Hepatocyte (in vitro differentiated cells): ENCODE measurements at places on chromosomes 6 and 20. TPM values are rescaled to one million over a fixed set of nuclear protein-coding genes. Genes with fewer than 3 reads are reported as not detected.

TBP gene
- total RNA-seq, result 15.5 and 22.8 TPM in 2 replicates

MCHR2 gene
- total RNA-seq, result 0.27 TPM in 1 of 2 replicates, not detected in the other

RPP40 gene
- 6.3 and 24.8 TPM in 2 replicates for total RNA-seq

SLC35D3 gene
- not detected in 2 replicates for total RNA-seq

EPB41L2 gene
- total RNA-seq, result 35.8 and 45.5 TPM in 2 replicates

NOTCH4 gene
- total RNA-seq, result 3.6 and 5.0 TPM in 2 replicates

- peak; percentile 54 for DNase-seq
- no peaks in the 10 kb centered on the region for H3K27me3 ChIP-seq
- H3K27ac ChIP-seq, result no peak overlapping the region
- no peaks in the 10 kb centered on the region for H3K4me1 ChIP-seq
- H3K4me3 ChIP-seq, result no peak overlapping the region
- no peaks in the 10 kb centered on the region for H3K36me3 ChIP-seq
Observed at GRCh38 chr6:123323452-123324329, 313.1 kb downstream of the TRDN start.

DNA sequence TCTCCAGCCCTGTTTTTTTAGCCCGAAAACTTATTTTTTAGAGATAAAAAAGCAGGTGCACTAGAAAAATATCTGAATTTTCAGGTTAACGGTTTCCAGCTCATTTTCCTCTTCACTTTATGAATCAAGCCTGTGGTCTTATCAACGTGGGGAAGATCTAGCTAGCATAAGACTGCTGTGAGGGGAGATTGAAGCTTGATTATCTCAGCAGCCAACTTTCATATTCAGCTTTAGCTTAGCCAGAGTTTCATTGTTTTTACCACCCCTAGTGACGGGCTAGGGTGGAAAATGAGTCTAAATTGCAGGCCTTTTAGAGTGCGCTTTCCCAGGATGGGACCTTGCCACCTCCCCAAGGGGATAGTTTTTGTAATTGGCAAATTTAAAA is 11.9 kb upstream of the RBM38 start:
- DNase-seq, result no peak
- no peak overlapping the region for H3K27ac ChIP-seq
- H3K4me3 ChIP-seq, result no peak overlapping the region
- no peaks in the 10 kb centered on the region for H3K4me1 ChIP-seq
- no peaks in the 10 kb centered on the region for H3K27me3 ChIP-seq

DNA sequence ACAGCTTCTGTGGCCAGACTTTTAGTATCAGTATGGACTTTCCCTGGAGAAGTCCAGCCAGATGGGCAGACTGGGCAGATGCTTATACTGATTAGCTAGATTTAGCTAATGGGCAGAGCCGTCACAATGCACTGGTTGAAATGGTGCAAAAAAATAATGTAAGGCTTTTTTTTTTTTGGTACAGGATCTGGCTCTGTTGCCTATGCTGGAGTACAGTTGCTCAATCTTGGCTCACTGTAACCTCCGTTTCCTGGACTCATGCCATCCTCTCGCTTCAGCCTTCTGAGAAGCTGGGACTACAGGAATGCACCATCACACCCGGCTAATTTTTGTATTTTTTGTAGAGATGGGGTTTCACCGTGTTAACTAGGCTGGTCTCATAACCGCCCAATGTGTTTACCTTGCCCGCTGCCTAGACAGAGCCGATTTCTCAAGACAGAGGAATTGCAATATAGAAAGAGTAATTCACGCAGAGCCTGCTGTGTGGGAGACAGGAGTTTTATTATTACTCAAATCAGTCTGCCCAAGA is 16.4 kb upstream of the KIFC1 start:
- no peak overlapping the region for H3K4me3 ChIP-seq
- no peak overlapping the region for H3K27ac ChIP-seq
- H3K4me1 ChIP-seq, result peaks cover 5% of the 10 kb centered on the region
- peak; percentile 63 for DNase-seq
- H3K36me3 ChIP-seq, result no peaks in the 10 kb centered on the region

DNA sequence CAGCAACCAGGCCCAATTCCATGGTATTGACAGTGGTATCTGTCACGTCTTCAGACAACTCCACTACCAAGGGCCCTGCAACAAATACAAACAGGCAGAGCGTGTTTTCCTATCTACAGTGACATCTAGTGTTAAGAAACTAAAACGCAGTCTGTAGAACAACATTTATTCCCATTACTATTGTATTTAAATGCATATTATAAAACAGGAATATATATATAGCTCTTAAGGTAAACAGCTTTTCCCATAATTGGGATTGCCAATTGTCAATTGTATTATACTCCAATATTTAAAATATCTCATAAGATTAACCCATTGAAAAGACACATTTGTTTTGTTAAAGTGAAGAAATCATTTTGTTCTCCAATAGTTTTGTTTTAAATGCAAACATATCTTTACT is 97.2 kb downstream of the KIF16B start:
- DNase-seq, result peak; percentile 61
- peaks cover 33% of the 10 kb centered on the region for H3K4me1 ChIP-seq
- no peaks in the 10 kb centered on the region for H3K27me3 ChIP-seq
- no peaks in the 10 kb centered on the region for H3K36me3 ChIP-seq

DNA sequence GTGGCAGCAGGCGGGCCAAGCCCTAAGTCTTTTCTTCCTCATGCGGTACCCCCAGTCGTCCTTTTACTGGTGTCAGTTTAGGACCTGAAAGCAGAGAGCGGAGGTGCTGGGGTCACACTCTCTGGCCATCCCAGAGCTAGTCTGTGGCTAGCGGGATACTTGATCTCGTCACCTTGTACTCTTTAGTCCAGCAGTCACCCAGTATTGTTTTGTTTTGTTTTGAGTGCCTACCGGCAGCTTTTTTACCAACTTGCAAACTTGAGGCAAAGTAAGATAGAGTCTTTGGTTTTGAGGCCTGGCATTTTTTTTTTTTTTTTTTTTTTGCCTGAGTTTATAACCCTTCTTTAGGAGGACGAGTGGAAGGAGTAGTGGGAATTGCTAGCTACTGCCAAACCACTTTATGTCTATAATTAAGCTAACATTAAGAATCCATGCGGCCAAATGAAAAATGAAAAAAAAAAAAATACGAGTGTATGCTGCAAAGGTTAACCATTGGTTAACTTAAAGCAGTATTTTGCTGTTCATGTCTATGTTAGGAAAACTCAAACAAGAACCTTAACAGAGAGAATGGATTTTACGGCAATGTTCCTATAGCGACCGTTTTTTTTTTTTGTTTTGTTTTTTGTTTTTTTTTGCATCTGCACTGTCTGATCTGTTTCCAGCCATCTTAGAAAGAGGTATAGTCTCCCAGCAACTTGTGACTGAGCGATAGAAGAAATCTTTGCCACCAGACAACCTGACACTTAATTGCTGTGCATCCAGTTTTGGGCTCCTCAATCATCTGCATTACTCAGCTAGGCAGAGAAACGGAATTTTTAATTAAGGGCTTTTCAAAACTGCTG is 56.9 kb downstream of the FAM217A start:
- H3K27me3 ChIP-seq, result no peaks in the 10 kb centered on the region
- peaks cover 24% of the 10 kb centered on the region for H3K4me1 ChIP-seq
- no peak for DNase-seq
- H3K27ac ChIP-seq, result peak overlapping the region; percentile 98
- H3K4me3 ChIP-seq, result peak overlapping the region; percentile 56
- no peaks in the 10 kb centered on the region for H3K36me3 ChIP-seq

DNA sequence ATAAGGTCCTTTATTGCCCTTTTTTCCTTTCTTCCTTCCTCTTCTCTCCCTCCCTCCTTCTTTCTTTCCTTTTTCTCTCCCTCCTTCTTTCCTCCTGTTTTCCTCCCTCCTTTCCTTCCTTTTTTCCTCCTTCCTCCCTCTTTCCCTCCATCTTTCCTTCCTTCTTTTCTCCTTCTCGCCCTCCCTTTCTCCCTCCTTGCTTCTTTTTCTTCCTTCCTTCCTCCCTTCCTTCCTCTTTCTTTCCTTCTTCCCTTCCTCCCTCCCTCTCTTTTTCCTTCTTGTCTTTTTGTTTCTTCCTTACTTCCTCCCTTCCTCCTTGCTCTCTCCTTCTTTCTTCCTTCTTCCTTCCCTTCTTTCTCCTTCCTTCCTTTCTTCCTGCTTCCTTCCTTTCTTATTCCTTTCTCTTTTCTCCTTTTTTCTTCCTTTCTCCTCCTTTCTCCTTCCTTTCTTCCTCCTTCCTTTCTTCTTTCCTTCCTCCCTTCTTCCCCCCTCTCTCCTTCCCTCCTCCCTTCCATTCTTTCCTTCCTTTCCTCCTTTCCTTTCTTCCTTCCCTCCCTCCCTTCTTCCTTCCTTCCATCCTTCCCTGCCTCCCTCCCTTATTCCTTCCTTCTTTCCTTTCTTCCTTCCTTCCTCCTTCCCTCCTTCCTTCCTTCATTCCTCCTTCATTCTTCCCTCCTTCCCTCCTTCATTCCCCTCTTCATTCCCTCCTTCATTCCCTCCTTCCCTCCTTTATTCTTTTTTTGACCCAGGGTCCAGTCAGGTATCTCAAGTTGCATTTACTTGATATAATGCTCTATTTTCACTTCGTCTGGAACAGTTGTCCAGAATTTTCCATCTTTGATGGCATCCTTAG is 11.7 kb upstream of the PHIP start:
- H3K27me3 ChIP-seq, result no peaks in the 10 kb centered on the region
- DNase-seq, result no peak
